ENCODE measurements at places on chromosomes 1 and 21.

DNA sequence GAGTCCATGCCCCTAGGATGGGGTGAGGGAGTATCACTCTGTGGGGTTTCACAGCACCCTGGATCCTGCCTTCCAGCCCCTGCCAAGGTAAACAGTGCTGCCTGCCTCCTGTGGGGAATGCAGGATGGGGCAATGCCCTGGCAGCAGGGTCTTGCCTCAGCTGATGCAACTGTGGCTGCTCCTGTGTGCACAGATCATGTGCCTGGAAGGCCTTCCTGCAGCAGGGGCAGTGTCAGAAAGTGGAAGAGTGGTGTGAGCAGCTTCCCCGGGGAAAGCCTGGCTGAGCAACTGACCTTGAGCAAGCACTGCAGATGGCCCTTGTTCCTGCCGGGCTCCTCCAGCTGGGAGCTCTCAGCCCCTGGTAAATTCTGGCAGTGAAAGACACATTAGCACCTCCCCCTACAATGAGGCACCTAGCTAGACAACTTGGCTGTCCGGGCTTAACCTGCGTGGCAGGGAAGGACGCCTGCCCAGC lies 9.9 kb downstream of the TOR3A start:
- DNase-seq, result no peak

DNA sequence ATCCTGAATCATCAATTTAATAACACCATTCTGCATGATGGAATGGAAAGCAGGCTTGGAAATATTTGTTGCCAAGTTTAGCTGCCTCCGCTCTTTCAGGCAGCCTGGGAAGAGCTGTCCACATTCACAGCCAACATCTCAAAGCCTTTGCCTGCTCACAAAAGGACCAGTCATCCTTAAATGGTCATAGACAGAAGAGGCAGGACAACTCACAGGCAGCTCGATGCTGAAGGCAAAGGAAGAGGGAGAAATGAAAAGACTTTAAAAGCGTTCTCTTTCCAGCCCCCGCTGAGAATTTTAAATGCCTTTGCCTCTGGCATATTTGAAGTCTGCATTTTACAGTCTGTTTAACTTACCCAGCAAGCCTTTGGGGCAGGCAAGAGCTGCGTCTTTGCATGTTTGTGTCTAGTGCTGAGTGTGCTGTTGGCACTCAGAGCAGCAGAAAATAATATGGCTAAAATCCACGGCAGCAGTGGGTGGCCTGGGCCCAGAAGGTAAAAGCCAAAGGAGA lies 68.9 kb downstream of the NMNAT2 start:
- DNase-seq, result no peak

DNA sequence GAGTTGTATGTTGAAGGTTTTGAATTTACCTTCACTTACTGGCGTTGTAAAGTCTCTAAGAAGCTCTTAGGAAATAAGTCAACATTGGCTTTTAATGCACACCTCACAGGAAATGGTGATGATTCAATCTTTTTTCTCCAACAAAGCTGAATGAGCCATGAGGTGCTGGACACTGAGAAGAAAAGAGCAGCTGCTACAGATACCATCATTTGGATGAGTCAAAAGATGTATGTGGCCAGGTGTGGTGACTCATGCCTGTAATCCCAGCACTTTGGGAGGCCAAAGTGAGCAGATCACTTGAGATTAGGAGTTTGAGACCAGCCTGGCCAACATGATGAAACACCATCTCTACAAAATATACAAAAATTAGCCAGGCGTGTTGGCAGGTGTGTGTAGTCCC lies 3.3 kb upstream of the IL23R start:
- DNase-seq, result peak; percentile 19

DNA sequence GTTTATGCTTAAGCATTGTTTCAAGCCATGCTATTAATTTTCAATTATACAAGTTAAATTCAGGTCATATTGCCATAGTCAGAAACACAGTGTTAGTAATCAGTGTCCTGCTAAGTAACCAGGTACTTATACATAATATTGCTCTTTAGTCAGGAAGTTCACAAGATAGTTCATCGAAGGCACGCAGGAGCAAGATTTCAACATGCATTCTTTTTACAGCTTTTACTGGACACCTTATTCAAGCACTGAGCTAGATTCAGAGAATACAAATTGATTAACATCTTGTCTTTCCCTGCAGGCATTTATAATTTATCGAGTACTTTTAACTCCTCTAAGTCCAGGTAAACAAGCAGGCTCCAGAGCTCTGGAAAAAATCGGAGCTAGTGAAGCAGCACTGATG lies 202.3 kb upstream of the BRINP3 start:
- DNase-seq, result no peak

DNA sequence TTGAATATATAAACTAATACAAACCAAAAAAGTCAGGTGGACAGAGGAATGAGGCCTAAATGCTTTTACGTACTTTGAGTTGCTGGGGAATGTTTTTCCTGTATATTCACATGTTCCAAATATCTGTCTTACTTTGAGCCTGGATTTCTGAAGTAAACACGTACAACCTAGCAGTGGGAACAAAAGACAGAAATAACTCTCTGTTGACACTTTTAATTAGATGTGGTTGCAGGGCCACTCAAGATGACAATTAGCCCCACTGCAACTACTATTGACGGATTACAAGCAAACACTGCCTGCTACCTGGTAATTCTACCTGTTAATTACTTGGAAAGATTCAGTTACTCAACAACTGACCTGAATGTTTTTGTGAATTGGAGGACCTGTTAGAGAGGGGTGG lies 196.9 kb downstream of the TTLL7 start:
- DNase-seq, result peak; percentile 40

DNA sequence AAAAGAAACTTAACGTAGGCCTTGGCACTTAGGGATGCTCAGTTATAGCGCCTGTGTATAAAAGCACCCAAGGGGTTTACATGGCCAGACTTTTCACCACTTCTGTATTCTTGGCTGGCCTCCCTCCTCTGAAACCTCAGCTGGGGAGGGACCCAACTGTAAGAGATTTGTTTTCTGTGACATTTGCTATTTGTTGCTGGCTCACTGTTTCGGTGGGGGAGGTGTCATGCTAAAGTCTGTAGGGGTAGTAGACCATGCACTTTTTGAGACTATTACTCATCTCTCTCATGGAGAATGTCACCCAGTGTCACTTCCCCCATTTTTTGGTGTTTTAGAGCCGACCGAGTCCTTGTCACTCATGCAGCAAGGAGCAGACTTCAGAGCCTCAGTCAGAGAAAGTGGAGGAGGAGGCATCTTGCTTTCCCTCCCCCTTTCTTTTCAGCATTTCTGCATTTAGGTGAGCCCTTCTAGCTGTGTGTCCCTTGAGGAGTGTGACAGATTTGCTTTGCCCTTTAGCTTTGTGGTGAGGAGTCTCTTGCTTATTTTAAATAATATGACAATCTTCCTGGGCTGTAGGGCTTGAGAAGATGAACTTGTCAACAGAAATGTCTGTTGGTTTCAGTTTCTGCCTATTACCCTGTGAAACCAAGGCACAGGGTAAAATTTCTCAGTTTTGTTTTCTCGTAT lies 160.1 kb downstream of the FASLG start:
- no peak for DNase-seq

GRCh38 chr1:39526466-39527189 lies 35.2 kb downstream of the BMP8A start:
- DNase-seq, result no peak

- DNase-seq, result no peak
Observed at GRCh38 chr1:92708368-92708950, 76.4 kb downstream of the EVI5 start.

DNA sequence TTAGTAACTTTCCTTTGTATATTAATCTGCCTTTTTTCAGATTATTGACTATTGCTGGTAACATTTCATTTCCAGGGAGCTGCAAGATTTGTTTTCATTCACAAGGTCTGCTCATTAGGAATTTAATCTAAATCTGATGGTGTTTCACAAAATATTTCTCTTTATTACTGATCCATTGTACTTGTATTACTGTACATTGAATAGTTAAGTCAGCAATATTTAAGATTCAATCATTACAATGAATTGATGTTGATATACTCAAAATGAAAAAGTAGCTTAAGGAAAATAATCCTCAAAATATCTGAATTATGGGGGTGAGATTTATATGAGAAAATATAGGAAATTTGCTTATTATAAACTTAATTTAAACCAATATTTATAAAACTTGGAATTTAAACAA lies 308.6 kb upstream of the PBX1 start:
- no peak for DNase-seq

DNA sequence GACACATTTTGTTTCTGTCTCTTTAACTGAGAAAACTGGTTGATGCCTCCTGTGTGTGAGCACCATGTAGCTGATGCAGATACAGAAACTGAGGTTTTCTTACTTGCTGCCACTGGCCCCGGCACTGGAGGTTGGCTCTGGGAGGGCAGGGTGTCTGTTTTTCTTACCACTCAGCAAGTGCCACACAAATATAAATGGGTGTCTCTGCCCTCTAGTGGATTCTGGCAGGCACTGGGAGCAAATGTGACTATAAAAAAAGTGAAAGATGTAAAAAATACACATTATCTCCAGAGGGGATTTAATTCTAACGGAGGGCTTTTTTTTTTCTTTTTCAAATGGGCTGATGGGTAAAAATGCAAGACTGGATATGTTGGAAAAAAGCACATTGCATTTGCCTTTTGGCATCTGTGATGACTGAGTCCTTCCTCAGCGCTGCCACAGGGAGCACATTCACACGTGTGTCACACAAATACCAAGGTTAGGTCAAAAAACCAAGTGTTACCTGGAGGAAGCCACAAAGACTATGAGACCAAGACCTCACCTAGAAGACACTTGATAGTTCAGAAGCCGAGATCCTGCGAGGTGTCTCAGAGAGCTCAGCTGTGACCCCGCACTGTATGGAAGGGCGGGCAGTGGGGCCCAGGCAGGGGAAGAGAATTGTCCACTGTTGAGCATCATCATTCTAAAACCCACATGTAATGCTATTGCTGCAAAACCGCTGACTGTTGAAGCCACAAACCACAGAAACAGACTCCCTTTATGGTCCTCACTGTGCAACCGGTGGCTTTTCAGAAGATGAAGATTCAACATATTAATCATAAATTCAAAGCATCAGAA lies 18.9 kb downstream of the PGBD2 start:
- peak; percentile 78 for DNase-seq

- DNase-seq, result no peak
Observed at GRCh38 chr21:33212159-33212851, 17.4 kb upstream of the IFNAR2 start.

DNA sequence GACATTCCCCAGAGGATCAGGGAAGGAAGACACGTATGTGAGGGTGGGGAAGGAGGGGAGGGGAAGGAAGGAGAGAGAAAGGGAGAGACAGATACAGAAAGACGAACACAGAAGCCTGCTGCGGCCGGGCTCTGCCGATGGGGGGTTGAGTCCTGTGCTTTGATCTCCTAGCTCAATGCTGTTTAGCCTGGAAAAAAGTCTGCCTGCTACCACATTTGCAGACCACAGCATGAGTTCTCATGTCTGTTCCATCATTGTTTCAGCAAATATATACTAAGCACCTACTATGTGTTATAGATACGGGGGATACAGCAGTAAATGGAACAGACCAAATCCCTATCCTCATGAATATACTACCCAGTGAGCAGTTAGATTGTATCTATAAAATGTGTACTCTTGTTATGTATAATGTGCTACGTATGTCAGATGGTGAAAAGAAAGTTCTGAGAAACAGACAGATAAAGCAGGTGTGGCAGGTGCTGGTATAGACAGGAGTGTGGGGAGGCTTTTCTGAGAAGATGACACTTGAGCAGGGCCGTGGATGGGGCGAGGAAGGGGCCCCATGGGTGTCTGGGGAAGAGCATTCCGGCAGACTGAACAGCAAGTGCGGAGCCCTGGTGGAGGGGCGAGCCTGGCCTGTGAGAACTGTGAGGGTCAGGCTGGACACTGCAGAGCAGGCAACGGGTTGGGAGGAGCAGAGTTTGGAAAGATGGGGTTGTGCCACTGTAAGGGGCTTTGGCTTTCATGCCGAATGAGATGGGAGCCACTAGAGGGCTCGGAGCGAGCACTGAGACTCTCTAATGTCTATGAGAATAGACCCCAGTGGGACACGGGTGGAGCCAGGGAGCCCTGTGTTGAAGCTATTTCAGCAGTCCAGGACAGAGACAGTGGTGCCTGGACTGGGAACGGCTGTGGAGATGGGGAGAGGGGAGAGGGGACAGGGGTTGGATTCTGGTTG lies 34.1 kb downstream of the KIAA1614 start:
- no peak for DNase-seq

GRCh38 chr1:119966681-119967080 lies 70.4 kb upstream of the ADAM30 start:
- no peak for DNase-seq

- DNase-seq, result no peak
Observed at GRCh38 chr1:240693036-240693435, 81.1 kb upstream of the GREM2 start.

- no peak for DNase-seq
Observed at GRCh38 chr1:228866468-228866867, 131.2 kb downstream of the RHOU start.

- no peak for DNase-seq
Observed at GRCh38 chr1:91007092-91007491, 14.7 kb downstream of the ZNF644 start.

GRCh38 chr1:236393681-236394481 lies at the start of gene EDARADD:
Gene EDARADD (plus strand): TSS chr1:236394286. CDS start chr1:236394445, 159 bp downstream.
- no peak for DNase-seq

DNA sequence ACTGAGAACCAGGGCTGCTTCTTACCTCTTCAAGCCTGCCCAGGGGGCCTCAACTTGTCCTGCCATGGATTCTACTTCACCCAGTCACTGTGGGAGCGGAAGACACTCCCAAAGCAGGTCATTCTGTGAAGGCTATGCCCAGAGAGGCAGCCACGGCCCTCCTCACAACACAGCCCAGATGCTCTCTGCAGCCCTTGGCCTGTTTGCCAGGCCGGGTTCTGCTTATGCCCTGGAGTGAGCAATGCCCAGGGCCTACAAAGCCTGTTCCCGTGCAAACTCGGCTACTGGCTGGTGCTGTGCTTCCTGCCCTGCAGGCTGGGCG lies 33.8 kb upstream of the SLC30A1 start:
- no peak for DNase-seq

DNA sequence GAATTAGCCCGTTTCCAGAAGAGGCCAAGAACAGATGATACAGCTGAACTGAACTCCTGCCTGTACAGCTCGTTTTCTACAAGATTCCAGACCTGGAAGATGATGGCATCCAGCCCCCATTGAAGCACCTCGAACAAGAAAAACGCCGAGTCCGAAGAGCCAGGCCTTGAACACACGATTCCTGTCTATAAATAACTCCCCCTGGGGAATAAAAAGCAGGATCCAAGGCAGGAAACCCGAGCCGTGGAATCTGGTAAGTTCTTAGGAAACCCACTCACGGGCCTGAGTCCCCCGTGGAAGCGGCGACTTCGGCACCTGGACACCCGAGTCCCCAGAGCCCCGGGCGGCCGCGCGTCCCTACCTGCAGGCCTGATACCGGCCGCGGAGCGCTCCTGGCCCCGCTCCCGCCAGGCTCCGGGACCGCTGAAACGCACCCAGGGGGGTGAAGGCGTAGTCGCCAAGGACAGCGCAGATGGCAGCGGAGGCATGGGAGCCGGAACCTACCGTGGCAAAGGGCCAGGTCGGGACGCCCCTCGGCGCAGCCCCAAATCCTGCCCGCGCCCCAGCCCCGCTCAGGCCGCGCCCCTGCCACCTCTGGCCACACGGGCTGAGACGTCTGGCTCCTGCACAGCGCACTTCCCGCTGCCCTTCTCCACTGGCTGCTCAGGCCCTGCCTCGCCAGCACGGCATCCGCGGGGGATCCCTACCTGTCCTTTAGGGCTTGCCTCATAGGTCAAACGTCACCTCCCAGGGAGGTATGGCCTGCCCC lies 14.0 kb upstream of the HLCS start:
- peak; percentile 30 for DNase-seq
